Stimulated activated CD8-positive, alpha-beta memory T cell treated with anti-CD3 and anti-CD28 coated beads, Interleukin-7, amount 100 ng/mL, for 4 hours (primary cell): ENCODE measurements at places on chromosomes 11 and 22.

- no peak for DNase-seq
Measured at GRCh38 chr11:205221-206001, 1.8 kb downstream of the BET1L start.

- DNase-seq, result no peak
Measured at GRCh38 chr11:10440401-10440800, 14.7 kb upstream of the AMPD3 start.

DNA sequence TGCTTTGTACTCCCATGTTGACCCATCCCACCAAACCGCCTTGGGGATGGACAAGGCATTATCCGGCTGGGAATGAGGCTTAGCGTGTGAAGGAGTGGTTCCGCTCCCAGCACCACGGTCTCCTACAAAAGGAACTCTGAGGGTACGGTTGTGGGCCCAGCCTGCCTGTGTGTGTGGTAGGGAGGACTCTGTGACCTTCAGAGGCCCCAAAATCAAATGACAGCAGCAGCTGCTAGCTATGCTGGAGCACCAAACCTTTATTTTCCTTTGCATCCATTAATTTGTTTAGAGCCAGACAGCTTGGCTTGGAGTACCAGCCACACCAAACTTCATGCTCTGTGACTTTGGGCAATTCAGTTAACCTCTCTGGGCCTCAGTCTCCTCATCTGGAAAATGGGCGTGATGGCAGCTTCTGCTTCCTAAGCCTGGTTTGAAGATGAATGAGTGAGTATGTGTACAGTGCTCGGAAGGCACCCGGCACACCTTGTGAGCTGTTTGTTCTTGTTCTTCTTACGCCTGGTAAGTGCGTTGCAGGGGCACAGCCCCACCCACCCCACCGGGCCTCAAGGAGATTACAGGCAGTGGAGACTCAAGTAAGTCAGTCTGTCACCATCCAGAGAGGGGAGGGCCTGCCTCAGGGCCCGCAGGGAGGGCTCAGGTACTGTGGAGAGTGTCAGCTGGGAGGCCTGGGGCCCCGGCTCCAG is 25.3 kb downstream of the MB start:
- DNase-seq, result no peak

GRCh38 chr11:110026858-110027626 is 66.2 kb upstream of the ZC3H12C start:
- no peak for DNase-seq

GRCh38 chr11:77524539-77524938 is 50.6 kb upstream of the PAK1 start:
- no peak for DNase-seq

- DNase-seq, result no peak
Measured at GRCh38 chr11:113113801-113114704, 152.8 kb downstream of the NCAM1 start.

GRCh38 chr11:132337819-132338416 is 967.5 kb downstream of the NTM start:
- no peak for DNase-seq

GRCh38 chr11:42251984-42252383 is 792.5 kb upstream of the LRRC4C start:
- DNase-seq, result no peak

DNA sequence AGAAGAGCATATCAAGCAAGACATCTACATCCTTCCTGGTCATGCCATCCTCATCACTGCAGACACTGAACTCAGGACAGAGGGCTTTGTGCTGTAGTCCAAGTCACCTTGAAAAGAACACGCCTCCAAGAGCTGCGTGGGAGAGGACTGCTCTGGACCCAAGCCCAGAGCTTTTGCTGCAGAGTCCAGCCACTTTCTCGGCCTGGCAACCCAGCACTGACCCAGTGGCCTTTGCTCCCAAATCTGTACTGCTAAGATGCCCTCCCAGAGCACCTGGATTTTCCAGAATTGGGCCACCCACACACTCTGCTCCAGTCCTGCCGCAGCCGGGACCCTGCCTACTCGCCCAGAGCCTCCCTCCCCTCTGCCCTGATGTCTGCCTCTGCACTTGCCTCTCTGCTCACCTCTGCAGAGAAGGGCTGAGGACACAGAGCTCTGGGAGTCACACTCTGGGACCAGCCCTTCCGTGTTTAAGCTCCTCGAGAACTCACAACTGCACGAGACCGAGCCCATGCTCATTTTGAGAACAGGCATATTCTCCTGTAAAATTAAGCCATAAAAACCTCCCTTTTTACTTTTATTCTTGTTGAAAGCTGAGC is 83.8 kb upstream of the CSNK2A3 start:
- no peak for DNase-seq

DNA sequence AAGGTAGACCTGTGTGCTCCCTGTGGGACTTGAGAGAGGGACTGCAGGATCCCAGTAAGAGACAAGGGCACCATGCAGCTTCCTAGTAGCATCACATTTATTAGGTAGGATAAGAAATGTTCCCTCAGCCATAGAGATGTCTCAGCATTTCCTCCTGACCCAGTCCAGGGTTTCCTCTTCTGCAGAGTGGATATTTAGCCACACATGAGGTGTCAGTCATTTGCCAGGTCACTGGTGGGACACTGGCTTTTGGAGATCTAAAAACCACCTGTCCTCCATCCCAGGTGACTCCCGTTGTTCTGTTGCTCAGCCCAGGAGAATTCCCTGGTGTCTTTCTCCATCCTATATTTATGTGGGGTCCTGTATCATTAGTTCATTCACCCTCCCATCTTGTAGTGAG is 117.5 kb upstream of the NNMT start:
- DNase-seq, result no peak

- no peak for DNase-seq
Measured at GRCh38 chr11:59141673-59142460, 789 bp upstream of the FAM111A start.

DNA sequence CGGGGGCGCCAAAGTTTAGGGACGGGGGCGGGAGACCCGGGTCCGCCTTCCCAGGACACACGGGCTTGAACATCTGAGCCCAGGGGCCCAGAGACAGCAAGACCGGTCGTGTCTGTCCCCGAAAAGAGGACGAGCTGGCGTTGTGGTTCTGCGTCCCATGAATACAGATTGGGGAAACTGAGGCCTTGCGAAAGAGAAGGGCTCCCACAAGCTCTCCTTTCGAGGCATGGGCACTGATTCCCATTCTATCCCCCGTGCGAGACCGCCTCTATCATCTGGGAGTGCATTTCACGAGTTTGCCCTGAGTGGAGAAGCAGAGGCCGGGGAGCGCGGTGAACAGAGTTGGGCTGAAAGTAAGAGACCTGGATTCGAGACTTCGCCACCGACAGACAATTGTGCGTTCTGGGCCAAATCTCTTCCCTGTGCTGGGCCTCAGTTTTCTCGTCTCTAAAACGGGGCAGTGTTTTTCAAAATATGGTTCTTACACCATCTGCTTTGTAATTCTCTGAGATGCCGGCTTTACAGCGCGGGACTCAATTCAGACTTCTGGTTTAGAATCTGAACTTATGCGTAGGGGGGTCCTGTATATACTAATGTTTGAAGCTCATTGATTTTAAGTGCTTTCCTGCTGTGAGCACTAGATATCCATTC is 471 bp downstream of the RNF185 start:
- no peak for DNase-seq

- no peak for DNase-seq
Measured at GRCh38 chr11:57668434-57668782, 494 bp downstream of the ZDHHC5 start.

DNA sequence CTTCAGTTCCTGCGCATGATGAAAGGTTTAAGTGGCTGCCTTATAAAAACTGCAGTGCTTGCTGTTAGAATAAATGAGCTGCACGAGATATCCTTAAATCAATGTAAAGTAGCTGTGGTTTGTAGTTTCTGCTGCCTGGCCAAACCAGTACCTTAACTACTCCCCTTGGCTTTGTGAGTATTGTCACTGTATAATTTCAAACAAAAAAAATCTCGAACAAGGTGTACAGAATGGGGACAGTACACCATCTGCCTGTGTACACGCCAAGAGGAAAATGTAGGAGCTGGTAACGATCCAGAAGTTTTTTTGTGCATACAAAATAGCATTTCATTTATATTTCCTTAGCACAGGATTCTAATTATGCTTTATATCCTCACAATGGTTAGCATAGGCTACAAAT is 20.6 kb upstream of the NDUFC2 start:
- no peak for DNase-seq

DNA sequence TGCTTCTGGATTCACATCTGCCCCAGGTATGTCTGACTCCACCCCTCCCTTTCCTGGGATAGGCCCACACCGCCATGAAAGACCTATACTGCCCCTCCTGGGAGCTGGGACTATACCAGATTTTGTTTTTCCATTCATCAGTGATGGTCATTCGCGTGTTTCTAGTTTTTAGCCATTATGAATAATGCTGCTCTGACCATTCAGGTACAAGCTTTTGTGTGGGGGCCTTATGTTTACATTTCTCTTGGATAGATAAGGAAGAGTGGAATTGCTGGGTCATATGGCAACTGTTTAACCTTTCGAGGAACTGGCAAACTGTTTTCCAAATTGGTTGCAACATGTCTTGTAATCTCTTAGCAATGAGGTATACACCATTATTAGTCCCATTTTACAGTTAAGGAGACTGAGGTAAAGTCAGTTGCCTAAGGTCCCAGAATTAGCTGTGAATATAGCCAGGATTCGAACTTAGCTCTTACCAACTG is 1.2 kb upstream of the TBC1D10A start:
- no peak for DNase-seq

DNA sequence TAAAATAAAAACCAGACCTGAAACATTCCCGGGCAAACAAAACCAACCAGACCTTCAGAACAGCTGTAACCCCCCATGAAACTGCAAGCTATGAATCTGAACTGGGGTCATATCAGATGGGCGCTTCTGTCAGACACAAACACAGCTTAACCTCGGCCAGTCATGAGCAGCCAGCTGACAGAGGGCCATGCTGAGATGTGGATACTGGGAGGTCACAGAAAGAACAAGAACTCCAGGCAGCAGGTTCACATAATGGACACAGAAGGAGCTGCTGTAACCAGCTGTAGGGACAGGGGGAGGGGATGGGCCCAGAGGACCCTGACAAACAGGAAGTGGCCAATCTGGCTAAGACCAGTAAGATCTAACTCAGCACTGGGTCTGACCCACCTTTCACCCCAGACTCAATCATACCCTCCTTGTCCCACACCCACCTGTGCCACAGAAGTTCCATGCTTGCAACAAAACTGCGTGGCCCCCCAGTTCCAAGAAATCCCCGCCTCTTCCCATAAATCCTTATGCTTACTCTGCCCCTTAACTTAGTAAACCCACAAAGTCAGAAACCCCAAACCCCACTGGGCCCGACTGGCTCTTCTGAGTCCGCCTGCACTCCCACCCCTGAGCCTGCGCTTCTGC is 4.0 kb downstream of the APOL4 start:
- DNase-seq, result no peak

- no peak for DNase-seq
Measured at GRCh38 chr11:11583801-11584529, 37.8 kb downstream of the GALNT18 start.

GRCh38 chr11:119676461-119677020 is 52.5 kb downstream of the NECTIN1 start:
- no peak for DNase-seq
